Bronchial epithelial cell (primary cell): ENCODE measurements at places on chromosomes 1 and 21. TPM values are rescaled to one million over a fixed set of nuclear protein-coding genes. Genes with fewer than 3 reads are reported as not detected.

- DNase-seq: no peak
These were observed at the start of gene NT5C1A for GRCh38 chr1:39671793-39672550. NT5C1A (minus strand) TSS chr1:39672107; CDS start chr1:39672038, 69 bp downstream.

DNA sequence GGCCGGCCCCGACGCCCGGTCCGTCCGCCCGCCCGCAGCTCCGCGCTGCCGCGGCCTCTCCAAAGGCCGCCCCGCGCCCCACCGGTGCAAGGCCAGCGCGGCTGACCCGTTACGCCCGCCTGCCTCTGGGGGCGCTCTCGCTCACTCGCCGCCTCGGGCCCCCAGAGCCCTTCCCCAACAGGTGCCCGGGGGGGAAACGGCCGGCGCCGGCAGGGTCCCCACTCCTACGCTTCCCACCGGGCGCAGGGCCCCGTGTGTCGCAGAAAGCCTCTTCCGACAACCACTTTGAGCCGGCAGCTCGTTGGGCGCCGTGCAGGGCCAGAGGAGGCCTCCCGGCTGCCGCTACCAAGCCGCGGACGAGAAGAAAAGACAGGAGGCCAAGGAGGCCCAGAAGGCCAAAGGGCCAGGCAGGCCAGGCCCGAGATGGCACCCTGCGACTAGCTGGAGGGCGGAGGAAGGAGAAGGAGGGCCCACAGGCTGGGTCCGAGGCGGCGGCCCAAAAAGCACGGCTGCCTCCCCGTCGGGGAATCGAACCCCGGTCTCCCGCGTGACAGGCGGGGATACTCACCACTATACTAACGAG is 64.9 kb upstream of the FCGR2A start:
- peak; percentile 19 for DNase-seq

- DNase-seq: no peak
These were observed 22.6 kb downstream of the ST3GAL3 start for GRCh38 chr1:43729816-43730463.

- no peak for DNase-seq
These were observed 170.4 kb upstream of the KCNK2 start for GRCh38 chr1:214912127-214912526.

GRCh38 chr1:8212580-8213031 is 105.3 kb upstream of the SLC45A1 start:
- DNase-seq: no peak

- no peak for DNase-seq
These were observed 2.9 kb downstream of the TATDN3 start for GRCh38 chr1:212794561-212795014.

GRCh38 chr1:245611251-245611650 is 456.5 kb downstream of the KIF26B start:
- no peak for DNase-seq

- peak; percentile 77 for DNase-seq
These were observed 4.6 kb downstream of the MTARC1 start for GRCh38 chr1:220791285-220791684.

DNA sequence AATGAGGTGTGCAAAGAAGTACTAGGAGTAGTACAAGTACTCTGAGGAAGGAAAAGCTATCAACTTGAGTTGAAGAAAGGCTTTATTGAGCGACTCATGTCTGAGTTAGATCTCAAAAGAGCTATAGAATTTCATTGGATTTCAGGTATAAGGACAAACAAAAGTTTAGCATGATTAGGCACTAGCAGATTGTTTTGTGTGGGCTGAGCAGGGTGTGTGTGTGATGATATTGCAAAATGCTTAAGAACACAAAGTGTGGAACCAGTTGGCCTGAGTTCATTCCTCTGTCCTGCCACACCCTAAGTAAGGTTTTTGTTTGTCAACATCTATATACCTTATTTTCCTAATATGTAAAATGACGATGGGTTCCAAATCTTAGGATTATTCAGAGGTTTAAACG is 158.9 kb downstream of the KCNK2 start:
- peak; percentile 23 for DNase-seq

GRCh38 chr21:16186742-16187141 is 457.0 kb downstream of the USP25 start:
- DNase-seq: no peak

GRCh38 chr1:7110321-7110720 is 325.1 kb downstream of the CAMTA1 start:
- DNase-seq: peak; percentile 91

- no peak for DNase-seq
These were observed 979 bp downstream of the RASSF5 start for GRCh38 chr1:206508130-206508889.

DNA sequence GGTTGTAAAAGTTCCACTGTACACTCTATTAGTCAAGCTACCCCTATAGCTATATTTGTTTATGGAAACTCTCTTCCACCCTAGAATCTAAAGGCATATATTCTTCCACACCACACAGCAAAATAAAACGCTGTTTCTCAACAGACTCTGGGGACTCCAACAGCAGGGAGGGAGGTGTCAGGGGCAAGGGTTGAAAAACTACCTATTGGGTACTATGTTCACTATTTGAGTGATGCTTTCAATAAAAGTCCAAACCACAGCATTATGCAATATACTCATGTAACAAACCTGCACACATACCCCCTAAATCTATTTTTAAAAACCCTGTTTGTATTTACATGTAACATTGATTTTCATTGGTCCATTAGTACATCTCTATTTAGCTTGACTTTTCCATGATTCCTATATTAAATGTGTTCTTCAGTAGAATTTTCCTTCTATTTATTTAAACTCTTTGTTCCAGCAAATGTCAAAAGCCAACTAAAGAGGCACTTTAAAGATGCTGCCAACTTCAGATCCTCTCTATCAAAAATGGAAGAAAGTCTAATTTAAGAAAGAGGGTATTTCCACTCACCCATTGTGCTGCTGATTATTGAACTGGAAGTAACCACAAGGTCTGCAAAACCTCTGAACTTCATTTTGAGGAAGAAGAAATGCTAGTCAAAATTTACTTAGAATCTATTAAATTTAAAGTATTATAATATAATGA is 26.2 kb downstream of the RGS7 start:
- DNase-seq: no peak

The S100A2 gene
- total RNA-seq: 804 and 1,251 TPM in 2 replicates

The ELAVL4 gene
- total RNA-seq: not detected in 2 replicates

The OLIG1 gene
- not detected in 2 replicates for total RNA-seq

The FAM110D gene
- not detected in 2 replicates for total RNA-seq

The DUSP23 gene
- 53.5 and 72.7 TPM in 2 replicates for total RNA-seq
